ENCODE measurements at places on chromosomes 12 and 14.

DNA sequence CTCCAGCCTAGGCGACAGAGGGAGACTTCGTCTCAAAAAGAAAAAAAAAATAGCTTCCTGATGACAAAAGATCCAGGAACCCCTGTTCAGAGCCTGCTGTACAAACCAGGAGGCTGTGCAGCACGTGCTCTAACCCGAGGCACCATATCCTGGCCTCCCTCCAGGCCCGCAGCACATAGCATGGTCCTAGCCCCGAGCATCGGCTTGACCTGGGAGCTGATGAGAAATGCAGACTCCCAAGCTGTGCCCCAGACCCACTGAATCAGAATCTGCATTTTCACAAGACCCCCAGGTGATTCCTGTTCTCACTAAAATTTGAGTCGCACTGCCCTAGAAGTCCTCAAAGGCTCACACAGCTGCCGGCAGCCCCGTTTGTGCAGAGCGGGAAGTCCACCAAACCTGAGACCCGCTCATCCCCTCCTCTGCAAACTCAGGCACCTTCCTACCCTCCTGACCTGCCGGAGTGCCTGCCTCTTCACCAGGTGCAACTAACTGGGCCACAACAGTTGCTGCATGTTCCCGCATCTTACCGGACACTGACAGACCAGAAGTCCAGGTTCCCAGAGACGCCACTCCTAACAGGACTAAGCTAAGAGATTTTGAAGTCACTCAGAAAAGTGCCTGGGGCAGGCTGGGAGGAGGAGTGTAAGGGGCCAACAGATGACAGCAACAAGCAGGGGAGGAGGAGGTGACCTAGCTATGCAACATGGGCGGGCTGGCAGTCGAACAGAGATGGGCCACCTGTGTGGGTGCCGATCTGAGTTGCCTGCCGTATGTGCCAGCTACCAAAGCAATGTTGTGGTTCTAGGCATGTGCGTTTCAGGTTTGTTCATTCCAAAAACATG, 24.0 kb upstream of the RIN3 start:
- no peak for DNase-seq

- DNase-seq, result no peak
These were observed 163.4 kb downstream of the RAD51B start for GRCh38 chr14:67982711-67983608.

- no peak for DNase-seq
These were observed 14.7 kb downstream of the TPCN1 start for GRCh38 chr12:113235976-113236375.

DNA sequence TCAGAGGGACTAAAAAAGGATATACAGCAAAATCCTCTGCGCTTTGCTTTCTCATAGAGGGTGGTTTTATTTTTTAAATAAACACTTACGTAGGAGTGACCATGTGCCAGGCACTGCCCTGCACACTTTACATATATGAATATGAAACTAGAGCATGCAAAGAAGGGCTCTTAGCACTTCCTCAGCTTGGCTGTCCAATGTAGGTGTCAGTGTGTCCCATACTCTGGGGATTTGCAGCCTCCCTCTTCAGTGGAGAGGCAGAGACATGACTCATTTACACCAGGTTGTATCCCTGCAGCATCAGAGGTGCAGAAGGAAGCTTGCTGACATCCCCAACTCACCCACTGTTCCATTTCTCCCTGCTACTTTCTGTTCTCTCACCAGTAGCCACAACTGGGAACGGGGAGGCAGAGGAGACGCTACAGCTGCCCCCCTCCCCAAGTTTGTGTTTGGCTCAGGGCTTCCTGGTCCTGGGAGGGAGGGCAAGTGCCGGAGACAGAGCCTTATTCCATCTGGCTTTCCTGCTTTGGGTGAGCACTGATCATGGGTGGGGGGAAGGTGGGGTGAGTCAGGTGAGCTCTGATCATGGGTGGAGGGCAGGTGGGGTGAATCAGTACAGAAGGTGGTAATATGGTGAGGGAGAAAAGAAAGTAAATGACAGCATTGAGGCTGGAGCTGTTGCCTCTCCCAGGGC, 4.9 kb upstream of the KRT5 start:
- DNase-seq, result no peak

DNA sequence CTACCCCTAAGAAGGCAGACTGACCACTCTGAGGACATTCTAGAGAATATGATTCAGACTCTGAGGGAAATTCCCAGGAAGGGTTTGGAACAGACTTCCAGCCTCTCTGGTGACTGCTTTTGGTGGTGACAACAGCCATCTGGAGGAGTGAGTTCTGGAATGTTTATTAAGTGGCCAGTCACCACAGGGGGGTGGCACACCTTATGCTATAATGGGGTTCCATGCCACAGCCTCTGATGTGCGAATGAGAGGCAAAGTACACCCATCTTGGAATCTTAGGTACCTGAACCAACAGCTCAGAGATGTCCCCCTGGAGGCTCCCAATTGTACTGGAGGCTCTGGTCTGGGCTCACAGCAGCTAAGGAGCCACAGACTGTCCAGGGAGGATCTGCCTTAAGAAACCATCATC, 9.5 kb upstream of the TINF2 start:
- DNase-seq, result no peak

DNA sequence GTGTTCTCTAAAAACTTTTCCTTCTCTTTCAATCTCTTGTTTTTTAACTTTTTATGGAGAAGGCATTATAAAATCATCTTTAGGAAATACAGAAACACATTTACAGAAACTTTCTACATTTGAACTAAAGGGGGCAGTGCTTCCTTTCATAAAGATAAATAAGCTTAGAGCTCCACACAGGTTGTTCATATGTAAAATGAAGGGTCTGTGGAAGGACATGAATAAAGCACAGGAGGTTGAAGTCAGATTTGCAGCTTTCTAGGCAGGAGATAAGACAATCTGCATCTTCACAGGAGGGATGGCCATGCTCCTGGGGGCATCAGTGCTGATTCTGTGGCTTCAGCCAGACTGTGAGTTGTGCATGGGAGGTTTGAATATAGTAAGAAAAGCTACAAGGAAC, 426.0 kb downstream of the DAD1 start:
- DNase-seq, result no peak

DNA sequence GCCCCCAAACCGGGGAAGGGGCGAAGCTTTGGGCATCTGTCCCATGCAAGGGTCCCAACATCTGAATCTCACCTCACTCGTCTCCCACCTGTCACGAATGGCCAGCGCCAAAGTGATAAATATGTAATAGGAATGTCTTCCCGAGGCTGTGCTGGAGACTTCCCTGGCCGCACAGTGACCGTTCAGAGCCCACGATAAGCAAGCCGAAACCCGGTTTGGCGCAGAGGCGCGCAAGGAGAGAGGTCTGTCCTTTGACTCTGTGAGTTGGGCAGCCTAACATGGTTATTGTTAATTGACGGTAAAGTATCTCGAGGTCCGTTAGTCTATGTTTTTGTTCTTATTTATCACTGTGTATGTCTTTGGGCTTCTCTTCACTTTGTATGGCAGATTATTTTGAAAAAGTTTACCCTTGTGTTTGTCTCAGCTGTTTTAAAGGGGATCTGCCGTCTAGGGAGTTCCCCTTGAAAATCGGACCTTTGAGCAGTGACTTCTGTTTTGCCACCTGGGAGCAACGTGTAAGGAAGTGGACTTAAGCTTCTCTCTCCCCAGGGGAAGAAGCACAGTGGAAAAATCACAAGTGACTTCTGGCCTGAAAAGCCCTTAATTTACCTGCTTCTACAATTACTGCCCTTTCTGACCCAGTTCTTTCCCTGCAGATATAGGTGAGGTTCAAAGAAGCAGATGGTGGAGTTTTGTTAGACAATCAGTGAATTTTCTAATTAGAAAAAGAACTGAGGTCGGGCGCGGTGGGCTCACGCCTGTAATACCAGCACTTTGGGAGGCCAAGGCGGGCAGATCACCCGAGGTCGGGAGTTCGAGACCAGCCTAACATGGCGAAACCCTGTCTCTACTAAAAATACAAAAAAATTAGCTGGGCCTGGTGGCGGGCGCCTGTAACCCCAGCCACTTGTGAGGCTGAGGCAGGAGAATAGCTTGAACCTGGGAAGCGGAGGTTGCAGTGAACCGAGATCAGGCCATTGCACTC, 1.1 kb upstream of the TM9SF1 start:
- DNase-seq, result no peak

GRCh38 chr14:75101491-75101890, 25.4 kb downstream of the NEK9 start:
- no peak for DNase-seq

DNA sequence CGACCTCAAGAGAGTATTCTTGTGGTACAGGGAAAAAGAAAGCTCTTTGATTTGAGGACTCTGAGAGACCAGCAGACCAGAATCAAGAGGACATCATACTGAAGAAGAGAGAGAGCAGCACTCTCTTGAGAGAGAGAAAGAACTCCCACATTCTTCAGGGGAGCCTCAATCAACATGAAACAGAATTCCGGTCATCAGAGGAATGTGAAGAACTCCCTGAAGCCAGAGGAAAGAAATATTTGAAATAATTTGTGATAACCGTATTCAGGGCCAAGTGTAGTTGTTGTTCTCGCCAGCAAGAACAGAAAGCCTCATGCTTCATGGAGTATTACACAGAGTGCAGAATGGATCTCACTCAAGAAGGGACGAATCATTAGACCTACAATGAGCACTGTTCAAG, 363.8 kb upstream of the TMEM132C start:
- DNase-seq, result no peak

DNA sequence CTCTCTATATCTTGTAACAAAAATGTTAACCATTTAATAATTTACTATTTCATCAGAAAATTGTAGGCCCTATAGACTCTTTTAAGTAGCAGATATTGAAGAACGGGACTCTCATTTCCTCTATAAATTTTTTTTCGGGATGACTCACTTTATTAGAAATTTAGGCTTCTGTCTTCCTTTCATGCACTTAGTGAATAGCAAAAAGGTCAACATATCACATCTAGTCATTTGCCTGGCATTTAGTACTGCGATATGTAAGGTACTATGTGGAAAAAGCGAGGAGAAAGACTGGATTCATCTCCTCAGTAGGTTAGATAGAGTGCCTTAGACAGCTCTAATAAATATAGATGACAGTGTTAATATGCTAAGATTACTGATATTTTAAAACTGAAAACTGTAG, 166.3 kb upstream of the PTPRQ start:
- no peak for DNase-seq

- no peak for DNase-seq
These were observed 801.4 kb downstream of the FLRT2 start for GRCh38 chr14:86331341-86331740.

GRCh38 chr14:30054201-30054600, 126.6 kb upstream of the PRKD1 start:
- no peak for DNase-seq

DNA sequence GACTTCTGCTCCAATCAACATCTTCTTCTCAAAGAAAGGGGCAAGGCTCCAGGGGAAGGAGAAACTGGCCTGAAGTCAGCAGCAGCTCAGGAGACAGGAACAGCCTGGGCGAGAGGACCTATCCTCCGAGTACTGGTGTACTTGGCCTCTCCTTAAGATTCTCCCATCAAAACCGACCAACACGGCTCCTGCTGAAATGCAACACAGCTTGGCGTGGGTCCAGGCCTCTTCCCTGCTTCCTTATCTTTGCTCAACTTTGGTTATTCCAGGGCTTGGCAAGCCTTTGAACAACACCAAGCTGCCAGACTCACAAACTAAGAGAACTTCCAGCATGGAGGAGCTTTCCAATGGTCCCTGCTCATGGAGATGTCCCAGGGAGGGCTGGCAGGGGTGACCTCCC, 377.4 kb downstream of the BCL11B start:
- DNase-seq, result no peak

DNA sequence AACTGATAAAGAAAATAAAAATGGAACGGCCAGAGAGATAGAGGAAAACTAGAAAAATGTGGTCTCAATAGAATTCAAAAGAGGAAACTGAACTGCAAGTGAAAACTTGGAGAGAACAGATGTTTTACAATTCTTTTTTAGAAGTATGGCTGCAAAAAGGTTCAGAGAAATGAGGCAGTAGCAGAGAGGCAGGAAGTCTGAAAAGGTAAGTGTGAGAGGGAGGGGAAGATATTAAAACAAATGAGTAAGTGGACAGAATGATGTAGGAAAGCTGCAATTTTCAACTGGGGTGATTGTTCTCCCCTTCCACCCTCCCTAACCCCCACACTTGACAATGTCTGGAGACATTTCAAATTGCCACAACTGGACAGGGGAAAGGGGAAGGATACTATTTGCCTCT, 12.9 kb downstream of the BTBD7 start:
- no peak for DNase-seq

- no peak for DNase-seq
These were observed 23.5 kb upstream of the DHRS7 start for GRCh38 chr14:60188696-60189095.

GRCh38 chr12:50107416-50108268, 3.8 kb downstream of the GPD1 start:
- no peak for DNase-seq

DNA sequence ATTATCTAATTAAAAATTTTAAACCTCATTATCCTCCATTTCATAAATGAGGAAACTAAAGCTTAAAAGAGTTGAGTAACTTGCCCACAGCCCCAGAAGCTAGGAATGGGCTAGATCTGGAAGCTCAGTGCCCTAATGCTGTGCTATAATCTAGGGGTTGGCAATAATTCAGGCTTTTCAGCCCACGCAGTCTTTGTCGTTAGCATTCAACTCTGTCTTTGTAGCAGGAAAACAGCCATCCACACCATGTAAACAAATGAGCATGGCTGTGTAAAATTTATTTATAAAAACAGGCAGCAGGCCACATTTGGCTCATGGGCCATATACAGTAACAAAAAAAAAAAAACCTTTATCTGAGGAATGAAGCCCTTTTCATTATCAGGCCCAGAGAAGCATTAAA, 92.4 kb upstream of the OVCH1 start:
- DNase-seq, result no peak

DNA sequence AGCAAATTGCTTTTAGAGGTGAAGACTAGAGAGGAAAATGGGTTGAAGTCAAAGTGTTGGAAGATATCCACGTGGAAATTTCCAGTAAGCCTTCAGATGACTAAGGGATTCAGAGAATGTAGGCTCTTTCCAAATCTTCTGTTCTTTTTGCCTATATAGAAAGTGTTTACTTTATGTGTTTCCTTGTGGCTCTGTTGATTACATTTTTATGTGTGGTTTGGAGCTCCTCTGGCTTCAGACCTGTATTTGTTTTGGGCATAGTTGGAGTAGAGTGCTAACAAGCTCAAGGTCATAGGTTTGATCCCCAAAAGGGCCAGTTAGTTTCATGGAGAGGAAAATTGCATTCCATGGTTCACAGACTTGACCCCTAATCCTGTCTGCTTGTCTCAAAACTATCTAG, 91.9 kb downstream of the IGF1 start:
- DNase-seq, result no peak

GRCh38 chr12:19373586-19373985, 65.7 kb upstream of the AEBP2 start:
- DNase-seq, result no peak
